ENCODE measurements at places on chromosomes 12 and 14. TPM values are rescaled to one million over a fixed set of nuclear protein-coding genes. Genes with fewer than 3 reads are reported as not detected.

DNA sequence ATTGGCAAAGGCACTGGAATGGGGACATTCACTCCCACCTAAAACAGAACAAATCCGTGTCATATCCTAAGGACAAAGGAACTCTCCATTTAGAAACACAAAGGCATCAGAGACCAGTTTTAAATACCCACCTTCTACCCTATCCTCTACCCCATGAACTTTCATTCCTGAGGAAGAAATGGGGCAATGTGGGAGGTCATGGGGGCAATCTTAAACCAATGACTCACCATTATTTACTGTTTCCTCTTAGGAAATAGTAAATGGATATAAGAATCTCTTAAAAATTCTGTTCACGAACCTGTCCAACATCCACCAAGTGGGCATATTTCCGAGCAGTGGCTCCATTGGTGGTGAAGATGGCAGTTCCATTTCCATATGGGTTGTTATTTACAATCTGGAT, 19.4 kb downstream of the ALDH6A1 start:
- no peak for DNase-seq

- no peak for DNase-seq
Measured at GRCh38 chr12:73678335-73678734, 859.3 kb upstream of the ATXN7L3B start.

GRCh38 chr14:92964124-92965109, 41.5 kb downstream of the CHGA start:
- DNase-seq = no peak

CCDC184 gene
- polyA plus RNA-seq = not detected

DNA sequence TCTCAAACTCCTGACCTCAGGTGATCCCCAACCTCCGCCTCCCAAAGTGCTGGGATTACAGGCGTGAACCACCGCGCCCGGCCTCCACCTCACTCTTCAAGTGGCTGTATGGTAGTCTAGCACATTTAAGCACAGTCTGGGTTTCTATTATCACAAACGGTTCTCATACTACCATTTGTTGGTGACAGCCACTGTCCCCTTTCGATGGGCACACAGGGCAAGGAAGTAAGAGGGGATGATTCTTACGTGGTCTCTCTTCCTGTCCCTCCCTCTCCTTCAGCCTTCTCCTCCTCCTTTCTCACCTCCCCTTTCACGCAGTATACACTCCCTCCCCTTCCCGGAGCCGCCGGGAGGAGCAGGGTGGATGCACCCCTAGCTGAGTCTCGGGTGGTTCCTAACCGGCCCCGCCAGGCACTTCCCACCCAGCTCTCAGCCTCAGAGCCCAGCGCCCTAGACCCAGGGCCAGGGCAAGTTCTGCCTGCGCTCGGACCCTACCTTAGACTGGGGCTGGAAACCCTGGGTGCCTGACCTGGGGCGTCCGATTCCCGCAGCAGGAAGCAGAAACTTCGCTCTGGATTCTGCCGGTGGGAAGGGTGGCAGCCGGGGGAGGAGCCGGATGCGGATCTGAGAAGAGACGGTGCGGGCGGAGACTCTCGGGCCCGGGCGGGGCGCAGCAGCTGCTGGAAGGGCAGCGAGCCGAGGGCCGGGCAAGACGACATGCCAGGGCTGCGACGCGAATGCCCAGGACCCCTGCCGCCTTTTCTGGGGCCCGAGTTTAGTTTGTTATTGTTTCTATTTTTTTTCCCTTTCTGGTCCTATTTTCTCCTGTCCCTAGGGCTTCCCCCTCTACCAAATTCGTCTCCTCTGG, at the start of gene TEP1:
Gene TEP1, minus strand, starts transcription at position 626 of the 868 bp plus-strand sequence. CDS start 5,062 bp downstream, outside the sequence.
- peak; percentile 56 for DNase-seq

- DNase-seq = no peak
Measured at GRCh38 chr14:20751963-20752562, 6.4 kb downstream of the EDDM3A start.

GRCh38 chr12:22562036-22563028, 18.0 kb upstream of the C2CD5 start:
- DNase-seq = no peak

TNFAIP2 gene
- polyA plus RNA-seq = not detected
